ENCODE measurements at places on chromosomes 1 and 21.

DNA sequence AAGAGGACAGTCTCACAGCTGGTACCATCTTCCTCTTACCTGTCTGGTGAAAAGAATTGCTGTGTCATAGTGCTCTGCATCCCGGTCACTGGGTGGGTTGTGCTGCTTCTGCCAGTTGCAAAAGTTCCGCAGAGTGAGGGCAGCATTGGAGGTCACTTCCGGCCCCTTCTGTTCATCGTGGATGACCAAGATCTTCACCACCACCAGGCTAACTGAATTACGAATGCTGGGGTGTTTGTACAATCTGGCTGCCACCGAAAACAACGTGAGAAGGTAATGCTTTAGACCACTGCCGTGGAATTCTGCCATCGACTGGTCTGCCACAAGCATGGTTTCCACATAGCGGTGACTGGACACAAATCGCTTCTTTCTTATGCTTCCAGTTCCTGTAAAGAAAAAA, 2.9 kb downstream of the ADAMTS1 start:
- no peak for DNase-seq

GRCh38 chr1:25485536-25486411, 55.1 kb downstream of the MACO1 start:
- DNase-seq: no peak

DNA sequence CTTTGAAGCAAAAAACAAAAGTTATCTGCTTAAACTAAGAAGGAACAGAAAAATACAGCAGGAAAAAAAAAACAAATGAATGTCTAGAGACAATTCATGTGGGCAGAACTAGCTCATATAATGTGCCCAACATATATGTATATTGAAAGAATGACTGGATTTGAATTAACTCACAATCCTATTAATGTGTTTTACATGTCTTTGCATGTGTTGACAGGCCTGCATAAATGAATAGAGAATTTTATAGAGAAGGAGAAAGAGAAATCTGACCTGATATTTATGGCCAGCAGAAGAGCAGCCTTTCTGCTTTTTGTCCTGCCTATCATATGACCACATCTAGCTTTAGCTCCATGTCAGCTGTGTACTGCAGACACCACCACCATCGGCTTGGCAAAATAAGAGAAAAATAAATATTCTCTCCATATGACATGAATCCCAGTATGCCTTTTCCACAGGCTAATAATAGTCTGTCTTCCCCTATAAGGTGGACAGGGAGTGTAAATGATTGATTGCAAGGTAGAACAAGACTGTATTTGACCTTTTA, 171.5 kb upstream of the PALMD start:
- DNase-seq: no peak

DNA sequence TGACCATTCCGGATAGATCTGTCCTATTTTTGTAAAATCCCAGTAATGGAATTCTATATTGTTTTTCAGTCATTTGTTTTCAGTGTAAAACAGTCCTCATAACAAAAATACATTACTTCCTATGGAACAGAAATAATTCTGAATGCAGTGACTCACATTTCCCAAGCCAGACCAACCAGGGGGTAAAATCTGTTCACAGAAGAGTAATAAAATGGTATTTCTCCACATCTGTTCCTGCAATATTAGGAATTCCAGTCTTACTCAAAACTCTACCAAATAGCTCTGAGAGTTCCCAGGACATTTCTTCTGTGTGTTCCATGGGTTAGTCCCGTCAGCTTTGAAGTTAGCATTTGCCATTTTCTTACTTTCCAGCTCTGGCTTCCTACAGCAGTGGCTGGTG, 2.6 kb upstream of the DDR2 start:
- DNase-seq: no peak

GRCh38 chr1:108712606-108713150, at the start of gene FNDC7:
TSS of gene FNDC7 (plus strand) at chr1:108712908. CDS start at chr1:108712934, 26 bp downstream.
- no peak for DNase-seq

DNA sequence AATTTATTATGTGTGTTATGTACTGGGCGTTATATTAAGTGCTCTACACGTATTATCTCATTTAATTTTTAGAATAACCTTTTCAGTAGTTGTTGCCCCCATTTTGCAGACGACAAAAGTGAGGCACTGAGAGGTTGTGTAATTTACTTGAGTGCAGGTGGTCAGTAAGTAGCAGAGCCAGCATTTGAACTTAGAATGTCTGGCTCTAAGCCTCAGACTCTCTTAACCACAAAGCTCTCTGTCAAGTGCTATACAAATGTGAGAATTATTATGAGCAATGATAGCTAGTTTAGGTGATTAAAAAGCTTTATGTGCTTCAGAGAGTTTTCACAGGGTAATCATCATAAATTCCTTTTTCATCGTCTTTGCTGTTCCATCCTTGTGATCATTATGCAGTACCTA, 96.3 kb upstream of the UBE2U start:
- DNase-seq: no peak

DNA sequence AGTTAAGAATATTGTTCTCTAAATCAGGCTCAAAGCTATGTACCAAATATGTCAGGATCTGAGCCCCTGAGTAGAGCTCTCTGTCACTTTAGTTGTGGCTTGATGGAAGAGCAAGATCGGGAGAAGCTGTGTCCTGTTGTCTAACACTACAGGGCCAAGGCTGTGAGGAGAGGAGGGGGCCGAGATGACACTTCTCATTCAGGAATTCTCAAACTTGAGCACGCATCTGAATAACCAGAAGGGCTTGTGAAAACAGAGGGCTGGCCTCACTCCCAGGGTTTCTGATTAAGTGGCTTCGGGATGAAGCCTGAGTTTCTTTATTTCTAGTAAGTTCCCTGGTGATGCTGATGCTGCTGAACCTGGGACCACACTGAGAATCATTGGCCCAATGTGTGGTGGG, 209.2 kb upstream of the DAB1 start:
- no peak for DNase-seq

- DNase-seq: peak; percentile 13
These were observed 7.3 kb upstream of the GNL2 start for GRCh38 chr1:37602750-37603694.

DNA sequence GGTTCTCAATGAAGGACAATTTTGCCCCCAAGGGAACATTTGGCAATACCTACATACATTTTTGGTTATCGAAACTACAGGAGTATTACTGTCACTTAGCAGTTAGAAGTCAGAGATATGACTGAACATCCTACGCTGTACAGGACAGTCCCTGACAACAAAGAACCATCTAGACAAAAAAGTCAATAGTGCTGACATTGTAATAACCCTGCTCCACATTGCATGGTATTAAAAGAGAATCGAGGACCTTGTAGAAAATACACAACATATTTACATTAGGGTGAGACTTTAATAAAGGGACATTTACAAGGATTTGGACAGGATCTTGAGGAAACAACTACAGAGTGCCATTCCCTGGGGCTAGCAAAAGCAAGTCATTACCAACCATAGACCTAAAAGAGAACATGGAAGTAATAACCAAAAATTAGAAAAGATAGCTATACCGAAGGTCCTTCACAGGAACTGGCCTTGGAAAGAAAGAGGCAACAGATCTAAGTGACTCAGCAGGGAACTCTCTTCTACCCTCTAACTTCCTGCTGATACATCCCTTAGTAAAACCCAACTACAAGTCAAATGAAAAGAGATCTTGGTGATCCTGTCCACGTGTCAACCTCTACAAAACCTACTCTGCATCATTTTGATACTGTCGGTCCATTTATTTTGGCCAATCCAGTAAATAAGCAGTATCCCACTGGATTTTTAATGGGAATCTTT, 40.2 kb downstream of the ANGPTL3 start:
- no peak for DNase-seq

- DNase-seq: no peak
These were observed 2.7 kb upstream of the ADAMTS1 start for GRCh38 chr21:26847921-26848320.

DNA sequence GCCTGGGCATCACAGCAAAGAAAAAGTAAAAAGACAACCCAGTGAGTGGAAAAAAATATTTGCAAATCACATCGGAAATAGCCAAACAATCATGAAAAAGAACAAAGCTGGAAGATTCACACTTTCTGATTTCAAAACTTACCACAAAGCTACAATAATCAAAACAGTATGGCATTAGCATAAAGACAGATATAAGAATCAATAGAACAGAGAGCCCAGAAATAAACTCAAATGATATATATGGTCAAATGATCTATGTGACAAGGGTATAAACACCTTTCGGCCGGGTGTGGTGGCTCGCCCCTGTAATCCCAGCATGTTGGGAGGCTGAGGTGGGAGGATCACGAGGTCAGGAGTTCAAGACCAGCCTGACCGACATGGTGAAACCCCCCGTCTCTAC, 13.5 kb downstream of the ACOT7 start:
- no peak for DNase-seq

GRCh38 chr1:234776256-234776875, 166.4 kb upstream of the IRF2BP2 start:
- DNase-seq: no peak

DNA sequence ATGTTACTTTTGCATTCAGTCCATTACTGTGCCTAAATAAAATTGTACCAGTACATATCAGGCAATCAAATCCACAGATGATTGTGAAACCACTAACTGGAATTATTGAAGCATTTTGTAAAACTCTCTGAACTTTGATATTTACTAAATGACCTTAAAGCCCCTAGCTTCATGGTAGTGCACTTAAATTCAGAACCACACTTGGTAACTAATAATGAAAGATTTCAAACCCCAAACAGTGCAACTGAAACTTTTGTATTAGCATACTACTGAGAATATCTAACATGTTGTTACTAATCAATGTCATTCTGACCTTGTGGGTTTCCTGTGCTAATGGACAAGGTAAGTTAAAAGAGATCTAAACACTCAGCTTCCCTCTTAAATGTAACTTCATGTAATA, at the start of gene CFHR3:
Gene CFHR3, plus strand, starts transcription at position 238 of the 400 bp plus-strand sequence. Its CDS starts 47 bp downstream, at position 285.
- DNase-seq: no peak

GRCh38 chr1:100604372-100604771, 66.4 kb downstream of the GPR88 start:
- DNase-seq: no peak

DNA sequence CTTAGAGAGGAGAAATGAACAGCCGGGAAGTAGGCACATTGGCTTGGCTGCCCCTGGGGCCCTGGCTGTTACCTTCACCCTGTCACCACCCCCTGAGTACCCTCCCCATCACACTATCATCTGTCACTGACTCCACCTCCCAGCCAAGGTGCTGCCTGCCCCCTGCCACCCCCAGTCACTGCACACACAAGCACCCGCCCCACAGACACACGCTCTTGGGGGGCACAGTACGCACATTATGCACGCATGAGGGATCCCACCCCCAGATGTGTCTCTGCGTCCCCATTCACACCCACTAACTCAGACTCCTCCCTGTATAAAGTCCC, 223.3 kb downstream of the PTPRU start:
- no peak for DNase-seq

GRCh38 chr21:38133240-38133639, 123.6 kb upstream of the KCNJ15 start:
- DNase-seq: no peak

DNA sequence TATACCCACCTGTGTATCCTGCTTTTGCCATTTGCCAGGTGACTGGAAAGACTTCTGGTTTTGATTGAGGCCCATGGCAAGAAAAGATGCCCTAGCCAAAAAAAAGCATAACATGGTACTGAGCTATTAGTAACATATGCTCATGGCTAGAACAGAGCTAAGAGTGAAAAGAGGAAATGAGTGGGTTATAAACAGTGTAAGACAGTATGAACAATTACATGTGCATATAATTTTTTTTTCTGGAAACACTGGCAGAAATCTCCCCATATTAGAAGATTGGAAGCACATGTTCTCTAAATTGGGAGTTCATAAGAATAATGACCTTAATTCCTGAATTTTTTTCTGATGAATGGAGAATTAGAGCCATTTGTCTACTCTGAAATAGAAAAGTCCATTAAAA, 41.2 kb upstream of the PDC start:
- no peak for DNase-seq

DNA sequence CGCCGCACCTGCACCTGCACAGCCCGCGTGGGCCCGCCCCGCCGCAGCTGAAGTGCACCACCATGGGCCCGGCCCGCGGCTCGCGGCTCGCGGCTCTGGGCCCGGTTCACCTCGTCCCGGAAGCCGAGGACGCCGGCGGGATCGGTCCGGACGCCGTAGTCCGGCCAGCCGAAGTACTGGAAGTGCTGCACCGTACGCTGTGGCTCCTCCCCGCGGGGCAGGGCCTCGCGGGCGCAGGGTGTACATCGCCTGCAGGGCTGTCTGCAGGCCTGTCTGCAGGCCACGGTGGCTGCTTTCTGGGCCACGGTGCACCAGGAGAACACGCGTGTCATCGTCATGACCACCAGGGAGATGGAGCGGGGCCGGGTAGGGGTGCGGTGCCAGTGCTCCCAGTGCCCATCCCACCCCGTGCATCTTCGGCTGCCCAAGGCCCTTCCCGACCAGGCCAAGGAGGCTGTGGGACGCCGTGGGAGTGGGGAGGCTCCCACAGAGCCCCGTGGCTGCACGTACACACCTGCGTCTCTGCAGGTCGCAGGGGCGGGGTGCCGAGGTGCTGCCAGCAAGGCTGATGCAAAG, 6.7 kb downstream of the RNF223 start:
- DNase-seq: no peak

GRCh38 chr1:228695015-228695955, 40.0 kb upstream of the RHOU start:
- no peak for DNase-seq

GRCh38 chr21:26469789-26470188, 103.3 kb downstream of the CYYR1 start:
- no peak for DNase-seq

DNA sequence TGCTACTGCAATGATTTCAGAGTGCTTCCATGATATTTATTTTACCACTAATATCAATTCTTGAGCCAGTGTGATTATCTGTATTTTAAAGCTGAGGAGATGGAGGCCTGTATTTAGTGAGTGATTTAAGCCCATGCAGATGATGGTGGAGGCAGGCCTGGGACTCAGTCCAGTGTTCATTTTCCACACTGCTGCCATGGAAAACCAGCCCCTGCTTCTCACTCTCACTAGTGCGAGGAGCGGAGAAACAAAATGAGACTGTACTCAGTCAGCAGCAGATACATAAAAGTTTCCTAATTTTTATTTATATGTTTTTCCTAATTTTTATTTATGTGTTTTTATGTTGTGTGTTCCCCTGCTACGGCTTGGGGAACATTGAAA, 32.8 kb downstream of the LRRC8B start:
- no peak for DNase-seq

DNA sequence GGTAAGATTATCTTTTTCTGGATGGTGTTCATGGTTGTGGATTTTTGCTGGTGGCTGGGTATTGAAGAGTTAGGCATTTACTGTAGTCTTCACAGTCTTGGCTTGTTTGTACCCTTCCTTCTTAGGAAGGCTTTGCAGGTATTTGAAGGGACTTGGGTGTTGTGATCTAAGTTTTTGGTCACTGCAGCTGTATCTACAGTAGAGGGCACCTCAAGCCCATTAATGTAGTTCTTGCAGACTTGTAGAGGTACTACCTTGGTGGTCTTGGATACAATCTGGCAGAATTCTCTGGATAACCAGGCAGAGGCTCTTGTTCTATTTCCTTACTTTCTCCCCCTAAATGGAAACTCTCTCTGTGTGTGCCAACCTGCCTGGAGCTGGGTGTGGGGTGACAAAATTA, 155.8 kb upstream of the BRINP3 start:
- DNase-seq: no peak

Data from activated naive CD8-positive, alpha-beta T cell treated with anti-CD3 and anti-CD28 coated beads, Interleukin-2, amount 50 U/mL, for 24 hours (primary cell).